PC-9 (cell line): ENCODE measurements at places on chromosomes 3 and 15. TPM values are rescaled to one million over a fixed set of nuclear protein-coding genes. Genes with fewer than 3 reads are reported as not detected.

- no peak for DNase-seq
Observed at GRCh38 chr3:171348121-171348520, 112.1 kb downstream of the TNIK start.

GRCh38 chr3:141218162-141218835 is 13.3 kb upstream of the PXYLP1 start:
- DNase-seq: no peak

GRCh38 chr3:119352034-119352609 is 57.9 kb downstream of the ARHGAP31 start:
- DNase-seq: no peak

DNA sequence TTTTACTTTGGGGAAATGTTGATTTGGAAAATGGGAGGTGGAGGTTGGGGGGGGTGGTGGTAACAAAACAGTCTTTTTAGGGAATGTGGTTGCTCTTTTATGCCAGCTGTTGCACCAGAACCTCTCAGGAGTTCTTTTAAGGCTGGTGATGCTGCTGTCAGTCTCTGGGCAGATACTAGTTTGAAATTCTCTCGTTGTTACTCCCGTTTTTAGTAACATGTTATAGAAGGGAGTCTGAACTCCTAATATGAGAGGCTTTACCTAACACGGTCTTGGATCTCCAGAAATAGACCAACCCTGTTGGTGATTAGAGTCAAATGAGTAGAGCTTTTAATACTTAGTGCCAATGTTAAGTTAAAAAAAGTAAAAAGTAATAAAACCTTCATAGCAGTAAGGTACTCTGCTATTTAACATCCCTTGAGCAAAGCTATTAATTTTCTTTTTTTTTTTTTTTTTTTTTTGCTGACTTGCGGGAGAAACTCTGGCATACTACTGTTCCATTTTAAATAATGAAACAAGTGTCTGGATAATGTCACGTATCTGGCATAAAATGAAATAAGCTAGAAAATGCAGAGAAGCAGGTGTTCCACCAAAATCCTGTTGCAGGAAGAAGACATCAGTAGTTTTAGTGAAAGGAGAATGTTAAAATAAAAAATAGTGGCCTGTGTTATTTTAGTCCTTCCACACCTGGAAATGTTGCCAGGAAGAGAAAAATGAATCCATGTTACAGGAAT is 156.7 kb downstream of the CACNA1D start:
- no peak for DNase-seq

- DNase-seq: no peak
Observed at GRCh38 chr3:1318296-1319005, 225.6 kb downstream of the CNTN6 start.

The SLC15A2 gene
- 1.1 and 2.8 TPM in 2 replicates for total RNA-seq
